ENCODE measurements at places on chromosomes 6 and 20.

DNA sequence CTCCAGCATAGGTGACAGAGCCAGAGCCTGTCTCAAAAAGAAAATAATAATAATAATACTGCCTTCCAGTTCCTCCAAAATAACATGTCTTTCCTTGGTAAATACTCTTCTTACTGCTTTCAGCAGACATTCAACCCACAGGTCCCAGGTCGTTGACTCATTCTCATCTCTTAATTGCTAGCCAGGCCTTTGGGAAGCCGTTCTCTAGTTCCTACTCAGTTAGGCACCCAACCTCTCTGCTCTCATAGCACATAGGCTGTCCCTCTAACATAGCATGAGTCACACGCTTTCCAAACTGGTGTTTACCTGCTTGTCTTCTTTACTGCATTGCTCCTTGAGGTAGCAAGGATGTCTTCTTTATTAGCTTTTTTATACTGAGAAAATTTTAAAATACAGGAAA, 98.8 kb downstream of the LAMA2 start:
- DNase-seq: no peak

DNA sequence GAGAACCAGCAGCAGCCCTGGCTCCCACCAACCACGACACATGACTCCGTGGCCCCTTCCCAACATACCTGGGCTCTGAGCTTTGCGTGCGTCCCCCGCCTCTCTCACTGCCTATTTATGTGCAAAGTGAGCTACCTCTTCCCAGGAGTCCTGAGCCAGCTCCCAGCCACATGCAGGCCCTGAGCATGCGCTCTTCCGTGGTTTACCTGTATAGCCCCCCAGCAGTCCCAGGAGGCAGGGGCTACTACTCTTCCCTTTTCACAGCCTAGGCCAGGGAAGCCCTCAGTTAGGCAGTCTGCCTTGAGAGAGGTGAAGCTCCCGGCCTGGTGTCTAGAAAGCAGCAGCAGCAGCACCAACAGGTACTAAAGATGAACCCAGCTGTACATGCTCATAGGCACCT, 114.8 kb upstream of the CDYL start:
- no peak for DNase-seq

GRCh38 chr6:163146036-163146435, 268.5 kb upstream of the QKI start:
- no peak for DNase-seq

DNA sequence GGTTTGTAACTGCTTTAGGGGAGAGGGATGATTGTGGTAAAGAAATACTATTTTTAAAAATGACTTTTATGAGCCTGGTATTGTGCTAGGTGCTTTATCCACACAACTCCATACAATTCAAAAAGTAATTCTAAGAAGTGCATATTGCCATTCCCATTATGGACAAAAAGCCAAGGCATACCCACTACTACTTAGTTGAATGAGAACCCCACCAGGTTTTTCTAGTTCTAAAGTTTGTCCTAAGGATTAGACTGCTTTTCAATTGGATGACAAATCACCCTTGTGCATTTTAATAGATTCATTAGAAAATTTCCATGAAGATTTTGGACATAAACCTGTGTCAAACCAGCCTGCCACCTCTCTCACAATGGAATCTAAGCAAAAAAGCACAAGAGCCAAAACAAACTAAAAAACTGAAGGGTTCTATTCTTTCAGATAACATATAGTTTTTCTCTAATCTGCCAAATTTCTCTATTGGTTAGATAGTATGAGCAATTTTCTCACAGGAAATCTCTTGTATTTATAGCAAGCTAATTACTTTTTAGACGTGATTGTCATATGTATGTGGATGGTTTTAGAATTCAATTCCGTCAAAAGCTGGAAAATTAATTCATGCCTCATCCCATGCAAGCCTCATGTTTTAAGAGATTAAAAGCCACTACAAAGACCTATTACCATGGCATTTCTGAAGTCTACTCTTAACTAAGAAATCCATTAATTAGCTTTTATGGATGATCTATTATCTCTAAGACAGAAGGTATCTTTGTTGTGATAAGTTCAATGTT, 325.5 kb downstream of the RNGTT start:
- DNase-seq: no peak

DNA sequence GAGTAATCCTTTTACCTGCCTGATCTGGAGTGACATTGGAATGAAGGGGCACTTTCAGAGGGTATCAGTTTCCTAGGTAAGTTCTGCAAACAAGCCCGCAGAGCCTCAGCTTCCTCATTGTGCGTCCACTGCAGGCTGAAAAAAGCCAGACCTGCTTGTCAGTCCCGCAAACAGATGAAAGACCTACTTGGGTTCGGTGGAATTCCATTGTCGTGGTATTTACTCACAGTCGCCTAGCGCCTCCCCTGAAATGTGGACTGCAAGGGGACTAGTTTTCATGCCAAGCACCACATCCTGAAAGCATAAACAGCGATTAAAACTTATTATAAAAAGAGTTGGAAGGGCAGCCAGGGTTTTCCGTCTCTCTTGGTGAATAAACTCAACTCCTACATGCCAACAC, 121.5 kb downstream of the PAX1 start:
- DNase-seq: no peak

- no peak for DNase-seq
Measured at GRCh38 chr6:132598473-132598872, 8.9 kb upstream of the TAAR5 start.

- no peak for DNase-seq
Measured at GRCh38 chr20:63106108-63106764, 99.5 kb upstream of the BHLHE23 start.

DNA sequence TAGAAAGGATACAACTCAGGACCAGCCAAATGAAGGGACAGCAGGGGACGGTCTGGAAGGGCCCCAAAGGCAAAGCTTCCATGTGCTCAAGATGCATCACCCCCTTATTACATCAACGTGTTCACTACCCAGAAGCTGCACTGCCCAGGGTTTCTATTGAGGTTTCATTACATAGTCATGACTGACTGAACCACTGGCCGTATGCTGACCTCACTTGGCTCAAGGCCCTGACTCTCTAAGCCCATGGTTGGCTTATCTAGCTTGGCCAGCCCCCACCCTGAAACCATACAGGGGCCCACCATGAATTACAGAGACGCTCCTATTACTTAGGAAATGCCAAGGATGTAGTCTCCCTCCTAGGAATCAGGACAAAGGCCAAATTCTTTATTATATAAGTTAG, 179.4 kb downstream of the FOXC1 start:
- no peak for DNase-seq

Data from NCI-H774 (cell line).